ENCODE measurements at places on chromosomes 6 and 20.

GRCh38 chr6:47132724-47133123 lies 90.6 kb upstream of the ADGRF1 start:
- DNase-seq: no peak

- no peak for DNase-seq
Observed at GRCh38 chr20:64177787-64178186, 13.5 kb downstream of the MYT1 start.

GRCh38 chr6:110708295-110708950 lies 106.8 kb downstream of the CDK19 start:
- DNase-seq: no peak

DNA sequence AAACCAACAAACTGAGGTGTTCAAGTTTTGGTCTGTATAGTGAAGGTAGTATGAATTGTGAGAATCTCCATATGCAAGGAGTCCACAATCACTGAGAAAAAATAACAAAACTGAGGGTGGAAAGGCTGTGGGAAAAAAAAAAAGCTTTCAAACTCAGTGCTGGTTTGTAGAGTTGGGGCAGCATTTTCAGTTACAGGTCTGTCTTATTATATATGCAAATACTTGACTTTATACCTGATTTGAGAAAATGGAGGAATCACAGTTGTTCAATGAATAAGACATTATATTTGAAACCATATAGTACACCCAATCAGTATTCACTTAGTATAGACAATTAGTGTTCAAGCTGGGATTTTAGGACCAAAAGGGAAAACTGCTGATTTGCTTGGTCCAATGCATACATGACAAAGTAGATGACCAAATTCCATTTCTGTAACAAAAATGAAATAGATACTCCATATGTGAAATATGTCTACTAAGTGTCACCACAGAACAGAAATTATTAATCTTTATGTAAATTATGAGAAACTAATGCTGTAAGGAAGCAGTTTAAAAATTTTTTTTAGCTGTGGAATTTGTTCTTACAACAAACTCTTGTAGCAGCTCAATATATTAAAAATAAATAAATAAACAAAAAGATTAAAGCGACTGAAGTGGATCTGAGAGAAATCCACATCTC lies 187.7 kb downstream of the ASCC3 start:
- no peak for DNase-seq
